Fibroblast of skin of right quadriceps (primary cell): ENCODE measurements at places on chromosomes 3 and 15.

DNA sequence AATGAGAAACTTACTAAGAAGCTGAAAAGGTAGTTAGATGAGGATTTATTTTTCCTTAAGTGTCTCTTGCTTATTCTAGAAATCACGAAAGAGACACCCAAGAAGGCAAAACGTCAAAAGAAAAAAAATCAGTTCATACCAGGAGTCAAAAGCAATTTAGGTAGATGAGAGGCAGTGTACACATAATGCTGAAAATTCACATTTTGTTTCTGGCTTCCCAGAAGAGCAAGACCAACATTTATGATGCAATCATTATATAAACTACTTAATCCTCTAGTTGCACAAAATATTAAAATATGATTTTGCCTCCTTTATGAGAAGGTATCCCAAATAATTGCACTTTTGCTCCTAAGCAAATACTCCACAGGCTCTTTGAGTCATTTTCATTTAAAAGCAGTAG lies 228.0 kb downstream of the FMN1 start:
- DNase-seq: no peak

DNA sequence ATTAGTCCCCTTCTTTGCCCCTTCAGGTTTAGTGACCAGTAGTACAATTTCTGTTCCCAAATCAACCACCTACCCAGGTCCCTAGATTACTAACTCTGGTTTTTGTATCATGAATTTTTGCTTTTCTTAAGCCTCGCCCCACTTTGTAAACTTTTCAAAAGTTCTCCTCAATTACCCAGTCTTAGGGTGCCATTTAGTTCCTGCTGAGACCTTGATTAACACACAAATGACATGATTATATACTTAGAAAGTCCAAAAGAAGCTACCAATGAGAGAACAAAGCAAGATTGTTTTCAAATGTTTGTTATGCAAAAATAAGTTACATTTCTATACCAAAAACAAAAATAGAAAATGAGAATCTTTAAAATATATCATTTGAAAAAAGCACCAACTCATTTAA lies 594.4 kb downstream of the SQOR start:
- DNase-seq: no peak

- no peak for DNase-seq
Observed at GRCh38 chr3:170640737-170641171, 54.9 kb upstream of the SLC7A14 start.

GRCh38 chr3:55489798-55490132 lies 2.7 kb upstream of the WNT5A start:
- no peak for DNase-seq

DNA sequence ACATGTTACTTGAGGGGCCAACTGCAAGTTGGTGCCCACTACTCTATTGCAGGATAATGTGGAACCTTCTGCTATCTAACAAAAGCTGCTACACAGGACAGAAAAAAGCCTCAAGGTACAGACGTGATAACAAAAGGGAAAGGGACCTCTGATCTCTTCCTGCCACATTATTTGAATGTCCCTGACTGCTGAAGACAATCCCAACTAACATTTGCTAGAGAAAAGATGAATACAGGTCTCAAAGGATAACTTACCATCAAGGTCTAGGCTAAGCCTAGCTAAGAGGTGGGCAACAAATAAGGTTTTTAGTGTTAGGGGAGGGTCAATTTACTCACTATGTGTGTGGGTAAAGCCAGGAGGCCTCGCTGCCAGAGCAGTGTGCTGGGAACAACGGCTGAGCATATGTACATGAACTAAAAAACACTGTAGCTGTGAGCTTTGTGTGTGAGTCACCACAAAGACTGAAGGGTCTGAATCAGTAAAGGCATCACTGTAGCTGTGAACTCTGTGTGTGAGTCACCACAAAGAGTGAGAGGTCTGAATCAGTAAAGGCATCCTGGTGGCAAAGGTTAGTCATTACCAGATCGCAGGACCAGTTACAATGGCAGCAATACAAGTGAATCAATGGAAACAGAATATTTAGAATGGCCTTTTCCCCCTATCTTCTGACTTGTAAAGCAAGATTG lies 111.7 kb downstream of the LMLN start:
- DNase-seq: peak; percentile 86

DNA sequence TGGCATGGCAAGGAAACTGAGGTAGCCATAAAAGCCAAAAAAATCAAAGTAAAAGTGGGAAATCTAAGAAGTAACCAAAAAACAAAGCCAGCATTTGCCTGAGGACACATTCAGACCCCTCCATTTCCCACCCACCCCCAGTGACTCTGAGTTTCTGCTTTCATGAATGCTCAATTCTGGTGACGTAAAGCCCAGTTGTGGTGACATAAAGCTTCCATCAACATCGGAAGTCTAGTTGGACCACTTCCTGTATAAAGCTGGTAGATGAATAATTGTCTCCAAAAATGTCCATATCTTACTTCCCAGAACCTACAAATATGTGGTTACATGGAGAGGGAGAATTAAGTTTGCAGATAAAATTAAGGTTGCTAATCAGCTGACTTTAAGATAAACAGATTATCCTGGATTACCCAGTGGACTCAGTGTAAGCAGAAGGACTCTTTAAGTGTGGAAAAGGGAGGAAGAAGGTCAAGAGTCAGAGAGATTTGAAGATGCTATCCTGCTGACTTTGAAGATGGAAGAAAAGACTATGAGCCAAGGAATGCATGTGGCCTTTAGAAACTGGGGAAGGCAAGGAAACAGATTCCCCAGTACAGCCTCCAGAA lies 62.0 kb upstream of the ST3GAL6 start:
- DNase-seq: no peak

DNA sequence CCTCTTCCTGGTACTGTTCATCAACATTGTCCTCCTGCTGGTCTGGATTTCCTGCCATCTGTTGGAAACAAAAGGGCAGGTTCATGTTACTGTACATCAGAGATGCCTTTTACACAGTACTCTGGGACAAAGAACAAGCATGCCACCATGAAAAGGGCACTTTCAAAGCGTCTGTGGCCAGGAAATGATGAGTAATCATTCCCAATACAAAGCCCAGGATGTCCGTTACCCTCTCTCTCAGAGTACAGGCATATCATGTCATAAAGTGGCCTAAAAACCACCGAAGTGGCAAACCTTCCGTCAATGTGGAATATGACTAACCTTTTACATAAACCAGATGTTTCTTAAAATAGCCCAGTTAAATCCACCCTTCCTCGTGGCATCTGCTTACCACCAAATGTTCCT lies 71.2 kb downstream of the GOLIM4 start:
- DNase-seq: peak; percentile 85
